Activated T-helper 1 cell treated with anti-CD3 and anti-CD28 coated beads, Interleukin-2, amount 50 U/mL, for 16 hours (primary cell): ENCODE measurements at places on chromosomes 5 and 9.

- DNase-seq: no peak
Measured at GRCh38 chr5:138918686-138919085, 43.6 kb upstream of the LRRTM2 start.

GRCh38 chr5:2124434-2125170 is 241.9 kb upstream of the IRX4 start:
- no peak for DNase-seq

- no peak for DNase-seq
Measured at GRCh38 chr5:132093271-132093670, 19.7 kb downstream of the CSF2 start.

GRCh38 chr5:72516916-72517315 is 9.7 kb upstream of the ZNF366 start:
- DNase-seq: no peak

DNA sequence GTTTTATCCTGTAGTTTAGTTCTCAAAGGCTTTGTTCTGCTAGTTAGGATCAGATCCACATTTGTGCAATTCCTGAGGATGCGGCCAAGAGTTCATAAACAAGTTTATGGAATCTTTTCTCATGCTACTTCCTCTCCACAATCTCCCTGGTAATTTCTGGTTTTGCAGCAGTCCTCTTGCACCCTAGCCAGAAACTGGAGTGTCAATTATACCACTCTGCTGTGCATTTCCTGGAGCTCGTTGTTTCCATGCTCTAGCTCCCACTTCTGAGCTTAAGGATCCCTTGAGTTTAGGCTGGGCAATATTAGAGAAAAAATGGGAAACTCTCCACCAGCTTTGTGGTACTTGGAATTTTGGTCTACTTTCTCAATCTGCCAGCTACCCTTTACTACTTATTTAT is 474.7 kb downstream of the DIRAS2 start:
- DNase-seq: no peak

DNA sequence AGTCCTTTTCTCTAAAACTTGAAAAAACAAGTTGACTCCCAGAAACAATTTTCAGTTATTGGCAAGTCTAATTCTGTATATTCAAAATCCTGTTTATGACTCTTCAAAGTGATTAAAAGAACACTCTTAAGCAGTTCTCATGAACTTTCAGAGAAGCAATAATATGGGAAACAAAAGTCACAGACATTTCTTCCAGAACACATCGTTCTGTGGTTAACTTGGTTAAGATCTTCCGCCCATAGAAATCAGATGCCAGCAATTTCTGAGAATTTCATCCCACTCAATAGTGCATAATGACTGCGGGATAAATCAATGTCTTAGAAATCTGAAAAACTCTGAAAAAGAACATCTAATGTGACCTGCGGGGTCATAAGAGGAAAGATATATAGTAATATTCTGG is 300.5 kb downstream of the COX7C start:
- DNase-seq: no peak

GRCh38 chr5:152688561-152689249 is 283.6 kb upstream of the NMUR2 start:
- DNase-seq: no peak

DNA sequence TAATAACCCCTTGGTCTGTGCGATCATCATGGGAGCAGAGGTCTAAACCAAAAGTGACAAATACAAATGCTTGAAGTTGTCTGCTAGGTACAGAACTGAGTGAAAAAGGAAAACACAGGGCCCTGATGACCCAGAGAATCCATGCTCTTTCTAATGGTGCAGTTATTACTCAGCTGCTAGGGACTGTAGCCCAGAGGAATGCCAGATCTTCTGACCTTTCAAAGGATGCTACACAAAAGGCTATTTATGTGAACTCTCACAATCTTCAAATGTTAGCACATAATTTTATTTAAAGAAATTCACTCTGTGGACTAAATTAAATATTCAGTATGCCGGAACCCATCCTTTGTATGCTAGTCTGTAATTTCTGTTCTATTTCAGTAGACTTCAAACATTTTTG is 79.9 kb downstream of the PRR16 start:
- DNase-seq: no peak

- DNase-seq: no peak
Measured at GRCh38 chr5:83721953-83722901, 1.6 kb upstream of the HAPLN1 start.

- no peak for DNase-seq
Measured at GRCh38 chr5:55437859-55438206, 96.9 kb downstream of the PLPP1 start.

DNA sequence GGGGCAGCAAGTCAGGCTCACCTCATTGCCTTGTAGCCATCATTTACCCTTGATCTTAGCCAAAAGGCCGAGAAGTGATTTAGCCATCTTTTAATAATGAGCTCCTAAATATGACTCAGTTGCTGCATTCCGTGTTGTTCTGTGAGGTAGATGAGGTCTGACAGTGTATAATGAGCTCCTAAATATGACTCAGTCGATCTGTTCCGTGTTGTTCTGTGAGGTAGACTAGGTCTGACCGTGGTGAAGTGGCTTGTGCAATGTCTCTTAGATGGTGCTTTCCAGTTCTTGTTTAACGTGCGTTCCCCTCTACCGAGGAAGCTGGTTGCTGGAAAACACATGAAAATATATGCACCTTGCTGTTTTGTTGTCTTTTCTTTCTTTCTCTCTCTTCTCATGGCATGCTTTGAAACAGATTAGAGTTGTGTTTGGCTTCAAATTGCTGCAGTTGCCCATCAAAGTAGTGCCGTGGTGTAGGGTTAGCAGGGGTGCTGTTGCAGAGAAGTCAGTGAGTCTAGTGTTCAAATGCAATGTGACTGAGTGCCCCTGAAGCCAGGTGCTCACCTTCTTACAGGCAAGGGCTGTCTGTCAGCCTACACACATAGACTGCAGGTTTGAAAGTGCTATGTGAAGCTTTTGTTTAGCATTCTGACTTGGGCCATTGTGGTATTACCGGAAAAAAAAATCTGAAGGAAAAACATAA is 118.6 kb downstream of the KDM4C start:
- no peak for DNase-seq

DNA sequence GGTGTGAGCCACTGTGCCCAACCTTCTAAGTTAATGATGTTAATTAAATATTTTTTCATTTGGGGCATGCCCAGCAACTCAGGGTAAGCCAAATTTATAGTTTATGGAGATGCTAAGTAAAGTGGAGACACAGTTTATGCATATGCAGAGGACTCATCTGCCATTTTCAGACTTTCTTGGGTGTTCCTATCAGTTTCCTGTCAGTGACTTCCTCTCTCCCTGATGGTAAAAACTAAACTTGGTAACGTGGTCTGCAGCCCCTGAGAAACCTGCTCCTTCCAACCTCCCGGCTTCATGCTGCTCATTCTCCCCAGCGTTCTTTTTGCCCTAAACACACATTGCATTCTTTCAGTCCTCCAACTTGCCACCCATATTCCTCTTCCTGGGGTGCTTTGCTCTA is 48.4 kb upstream of the TUT7 start:
- no peak for DNase-seq

DNA sequence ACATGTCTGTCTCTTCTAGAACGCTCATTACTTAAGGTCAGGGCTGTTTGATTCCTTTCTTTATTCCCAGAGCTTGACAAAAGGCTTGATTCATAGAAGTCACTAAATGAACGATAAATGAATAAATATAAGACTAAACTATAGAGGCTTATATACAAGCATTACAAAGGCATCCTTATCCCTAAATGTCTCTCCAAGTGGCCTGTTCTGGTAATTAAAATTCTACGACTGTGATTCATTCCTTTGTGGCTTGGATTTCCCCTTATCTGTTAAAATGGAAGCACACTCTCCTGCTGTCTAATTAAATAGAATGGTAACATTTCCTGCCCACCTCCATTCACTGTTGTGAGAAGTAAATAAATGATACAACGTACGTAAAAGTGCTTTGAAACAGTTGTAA is 49.5 kb downstream of the C7 start:
- no peak for DNase-seq

DNA sequence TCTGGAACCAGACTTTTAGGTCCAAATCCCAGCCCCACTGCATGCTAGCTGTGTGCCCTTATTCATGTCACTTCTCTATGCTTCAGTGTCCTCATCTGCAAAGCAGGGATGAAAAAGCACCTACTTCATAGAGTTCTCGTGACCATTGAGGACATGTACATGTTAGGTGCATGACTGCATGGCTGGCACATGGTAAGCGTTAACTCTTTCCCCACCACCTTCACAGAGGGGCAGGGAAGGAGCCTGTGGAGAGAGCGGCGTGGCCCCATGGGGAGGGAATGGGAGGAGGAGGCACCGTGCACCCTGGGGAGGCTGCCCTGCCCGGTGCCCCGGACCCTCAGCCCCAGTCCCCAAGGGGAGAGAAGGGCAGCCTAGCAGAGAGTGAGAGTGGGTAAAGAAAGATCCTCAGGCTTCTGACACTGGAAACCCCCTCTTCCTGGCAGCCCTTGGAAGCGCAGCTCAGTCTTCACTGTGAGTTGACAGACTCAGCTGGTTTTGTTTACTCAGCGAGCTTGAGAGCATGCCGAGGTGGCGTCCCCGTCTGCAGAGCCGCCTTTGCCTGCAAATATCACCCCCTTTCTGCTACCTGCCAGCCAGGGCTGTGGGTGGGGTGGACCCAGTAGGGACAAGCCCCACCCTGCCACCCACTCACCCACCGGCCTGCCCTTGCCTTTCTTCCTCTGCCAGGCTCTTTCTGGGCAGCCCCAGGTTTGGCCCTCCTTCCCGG is 10.6 kb upstream of the ANGPTL2 start:
- DNase-seq: no peak

DNA sequence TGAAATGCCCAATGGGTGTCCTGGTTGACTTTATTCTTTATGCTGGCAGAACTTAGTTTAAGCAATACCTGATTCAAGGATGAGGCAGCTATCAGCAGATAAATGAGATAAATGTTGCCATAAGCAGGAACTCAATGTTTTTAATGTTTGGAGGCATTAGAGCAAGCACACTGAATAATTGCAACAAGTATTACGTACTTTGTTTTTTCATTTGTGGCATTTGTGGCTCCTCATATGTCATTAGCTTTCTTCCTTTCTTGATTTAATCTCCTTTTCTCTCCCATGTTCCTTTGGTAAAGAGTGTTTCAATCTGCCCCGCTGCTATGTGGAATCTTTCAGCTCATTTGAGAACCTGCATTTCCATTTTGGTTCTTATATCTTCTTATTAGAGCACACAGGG is 6.4 kb upstream of the NR3C1 start:
- DNase-seq: no peak

DNA sequence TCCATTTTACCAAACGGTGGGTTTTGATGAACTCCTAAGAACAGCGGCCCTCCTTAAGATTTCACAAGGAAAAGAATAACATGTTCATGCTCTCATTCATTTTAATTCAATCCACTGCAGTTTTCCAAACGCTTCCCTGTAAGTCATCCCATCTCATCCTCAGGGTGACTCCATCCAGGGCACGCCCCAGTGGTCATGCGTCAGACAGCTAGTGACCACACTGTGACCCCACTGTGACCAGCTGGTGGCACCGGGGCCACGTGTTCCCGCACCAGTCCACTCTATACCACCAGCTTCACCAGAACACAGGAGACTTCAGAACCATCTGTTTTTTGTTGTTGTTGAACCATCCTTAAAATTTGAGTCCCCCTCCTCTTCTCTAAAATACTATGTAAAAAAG is 14.3 kb downstream of the ATPSCKMT start:
- DNase-seq: no peak

DNA sequence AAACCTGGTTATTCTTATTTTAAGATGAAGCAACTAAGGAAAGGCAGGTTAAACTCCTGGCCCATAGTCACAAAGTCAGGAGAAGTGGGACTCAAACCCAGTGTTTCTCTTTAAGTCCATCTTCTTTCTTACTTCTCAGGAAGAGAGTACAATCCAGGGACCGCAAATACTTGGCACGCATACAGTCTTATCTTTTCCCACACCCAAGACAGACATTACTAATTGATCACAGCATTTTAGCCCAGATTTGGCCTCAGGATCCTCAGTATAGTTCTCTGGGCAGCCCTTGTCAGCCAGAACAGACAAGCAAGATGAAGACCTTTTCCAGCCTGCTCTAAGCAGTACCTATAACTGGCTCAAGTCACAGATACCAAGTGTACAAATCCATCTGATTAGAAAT is 125.5 kb upstream of the RAI14 start:
- DNase-seq: no peak

- DNase-seq: no peak
Measured at GRCh38 chr5:113606298-113607134, 93.0 kb downstream of the YTHDC2 start.

- DNase-seq: no peak
Measured at GRCh38 chr5:77431286-77431685, 60.8 kb downstream of the WDR41 start.

- DNase-seq: no peak
Measured at GRCh38 chr5:131976414-131977211, 31.1 kb upstream of the MEIKIN start.

GRCh38 chr5:68872088-68872839 is 221.6 kb upstream of the SLC30A5 start:
- no peak for DNase-seq

DNA sequence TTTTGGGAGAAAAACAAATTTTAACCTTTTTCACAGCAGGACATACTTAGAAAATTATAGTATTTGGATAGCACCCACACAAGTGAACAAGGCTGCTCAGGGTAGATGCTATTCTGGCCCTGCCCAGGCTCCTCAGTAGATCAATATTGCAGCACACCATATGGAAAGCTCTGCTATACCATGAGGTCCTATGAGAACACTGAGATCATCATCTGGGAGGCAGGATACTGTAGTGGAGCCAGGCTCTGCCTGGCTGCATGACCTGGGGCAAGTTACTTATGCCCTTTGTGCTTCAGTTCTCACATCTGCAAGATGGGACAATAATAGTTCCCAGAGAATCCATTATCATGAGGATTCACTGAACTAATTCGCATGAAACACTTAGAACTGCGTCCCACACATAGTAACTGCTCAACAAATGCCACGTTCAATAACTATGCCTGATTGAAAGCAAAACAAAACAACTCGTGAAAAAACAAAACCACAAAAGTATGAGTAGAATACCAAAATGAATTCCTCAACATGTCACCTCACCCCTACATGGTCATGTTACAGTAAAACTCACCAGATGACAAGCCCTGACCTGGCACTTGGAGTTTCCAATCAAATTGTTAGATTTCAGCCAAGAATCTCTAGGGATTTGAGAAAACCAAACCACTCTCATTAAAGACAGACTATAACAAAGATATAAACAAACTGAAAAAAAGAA is 31.9 kb downstream of the ARSB start:
- no peak for DNase-seq

GRCh38 chr9:93861736-93862358 is 93.3 kb downstream of the BARX1 start:
- DNase-seq: no peak
